ENCODE measurements at places on chromosomes 2 and 18.

- DNase-seq = no peak
Observed at GRCh38 chr2:69618362-69618761, 25.2 kb downstream of the AAK1 start.

DNA sequence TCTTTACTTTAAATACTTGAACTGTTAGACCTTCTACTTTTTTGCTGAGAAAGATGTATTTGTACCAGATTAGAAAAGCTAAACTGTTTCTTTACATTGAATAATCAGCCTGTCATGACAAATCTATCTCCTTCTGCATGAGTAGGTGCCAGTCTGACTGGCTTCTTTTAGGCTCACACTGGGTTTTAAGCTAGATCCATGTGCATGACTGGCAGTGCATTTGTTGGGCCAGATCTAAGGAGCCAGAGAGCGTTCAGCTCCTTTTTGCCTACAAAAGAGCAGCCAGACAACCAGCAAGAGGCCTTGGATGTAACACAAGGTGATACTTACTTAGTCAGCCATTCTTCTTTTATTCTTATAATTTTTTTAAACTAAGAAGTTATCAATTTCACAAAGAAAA is 82.0 kb upstream of the OTX1 start:
- no peak for DNase-seq

DNA sequence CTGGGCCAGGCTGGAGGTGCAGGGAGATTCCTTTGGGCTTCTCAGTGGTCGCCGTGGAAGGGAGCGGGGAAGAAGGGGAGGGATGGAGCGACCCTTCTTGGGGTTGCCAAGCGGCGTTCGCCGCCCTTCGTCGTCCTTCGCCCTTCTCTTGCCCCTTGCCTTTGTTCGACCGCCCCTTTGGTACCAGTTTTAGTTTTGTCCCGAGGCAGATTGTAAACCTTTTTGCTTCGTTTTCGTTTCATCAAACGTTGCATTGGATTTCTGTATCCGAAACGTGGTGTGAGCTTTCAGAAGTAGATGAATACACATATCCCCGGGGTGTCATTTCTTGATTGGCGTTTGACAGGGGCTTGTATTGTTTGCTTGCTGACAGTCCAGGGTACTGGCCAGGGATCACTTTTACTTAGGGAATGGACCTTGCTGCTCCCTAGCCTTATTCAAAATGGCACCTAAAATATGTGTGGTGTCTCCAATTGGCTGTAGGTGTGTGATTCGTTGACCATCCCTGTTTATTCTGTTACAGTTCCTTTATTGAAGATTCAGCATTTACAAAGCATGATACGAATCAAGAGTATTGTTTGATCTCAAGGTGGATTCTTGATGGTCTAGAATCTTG is 788 bp downstream of the USP14 start:
- no peak for DNase-seq

- no peak for DNase-seq
Observed at GRCh38 chr18:38539856-38540255, 974.3 kb upstream of the CELF4 start.

GRCh38 chr18:1104181-1104881 is 199.7 kb downstream of the ADCYAP1 start:
- no peak for DNase-seq

Measured in activated CD4-positive, alpha-beta T cell treated with anti-CD3 and anti-CD28 coated beads, Interleukin-2, amount 50 U/mL, for 1 hour (primary cell).